Naive thymus-derived CD4-positive, alpha-beta T cell (primary cell): ENCODE measurements at places on chromosomes 11 and 22.

- H3K4me1 ChIP-seq: no peaks in the 10 kb centered on the region
- no peaks in the 10 kb centered on the region for H3K36me3 ChIP-seq
- no peak overlapping the region for H3K4me3 ChIP-seq
Observed at GRCh38 chr11:110866081-110866480, 153.8 kb upstream of the ARHGAP20 start.

GRCh38 chr11:33907421-33907820 lies 15.5 kb upstream of the LMO2 start:
- no peaks in the 10 kb centered on the region for H3K27me3 ChIP-seq
- no peak overlapping the region for H3K4me3 ChIP-seq
- H3K36me3 ChIP-seq: no peaks in the 10 kb centered on the region
- no peak for DNase-seq
- no peaks in the 10 kb centered on the region for H3K4me1 ChIP-seq

DNA sequence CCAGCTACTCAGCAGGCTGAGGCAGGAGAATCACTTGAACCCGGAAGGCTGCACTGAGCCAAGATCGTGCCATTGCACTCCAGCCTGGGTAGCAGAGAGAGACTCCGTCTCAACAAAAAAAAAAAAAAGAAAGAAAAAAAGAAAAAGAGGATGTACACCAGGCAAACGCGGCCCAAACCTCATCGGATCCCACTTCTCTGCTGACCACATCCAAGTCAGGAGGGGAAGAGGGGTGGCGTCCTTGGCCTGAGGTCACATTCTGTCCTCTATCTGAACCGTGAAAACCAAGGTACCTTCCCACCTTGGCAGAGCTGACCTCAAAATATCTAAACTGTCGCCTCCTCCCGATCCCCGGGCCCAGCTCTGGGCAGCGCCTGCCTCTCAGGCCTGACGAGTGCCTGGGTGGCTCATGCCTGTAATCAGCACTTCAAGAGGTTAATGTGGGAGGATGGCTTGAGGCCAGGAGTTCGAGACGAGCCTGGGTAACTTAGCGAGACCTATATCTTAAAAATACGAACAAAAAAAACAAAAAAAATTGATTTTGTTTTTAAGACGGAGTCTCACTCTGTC lies 25.1 kb downstream of the RGL4 start:
- peaks cover 12% of the 10 kb centered on the region for H3K4me1 ChIP-seq
- H3K4me3 ChIP-seq: peak overlapping the region; percentile 71
- peaks cover 9% of the 10 kb centered on the region for H3K36me3 ChIP-seq
- no peaks in the 10 kb centered on the region for H3K27me3 ChIP-seq

GRCh38 chr11:131889760-131890581 lies 519.6 kb downstream of the NTM start:
- H3K27me3 ChIP-seq: no peaks in the 10 kb centered on the region
- no peaks in the 10 kb centered on the region for H3K36me3 ChIP-seq
- H3K27ac ChIP-seq: no peak overlapping the region
- no peak for DNase-seq
- H3K4me3 ChIP-seq: no peak overlapping the region

DNA sequence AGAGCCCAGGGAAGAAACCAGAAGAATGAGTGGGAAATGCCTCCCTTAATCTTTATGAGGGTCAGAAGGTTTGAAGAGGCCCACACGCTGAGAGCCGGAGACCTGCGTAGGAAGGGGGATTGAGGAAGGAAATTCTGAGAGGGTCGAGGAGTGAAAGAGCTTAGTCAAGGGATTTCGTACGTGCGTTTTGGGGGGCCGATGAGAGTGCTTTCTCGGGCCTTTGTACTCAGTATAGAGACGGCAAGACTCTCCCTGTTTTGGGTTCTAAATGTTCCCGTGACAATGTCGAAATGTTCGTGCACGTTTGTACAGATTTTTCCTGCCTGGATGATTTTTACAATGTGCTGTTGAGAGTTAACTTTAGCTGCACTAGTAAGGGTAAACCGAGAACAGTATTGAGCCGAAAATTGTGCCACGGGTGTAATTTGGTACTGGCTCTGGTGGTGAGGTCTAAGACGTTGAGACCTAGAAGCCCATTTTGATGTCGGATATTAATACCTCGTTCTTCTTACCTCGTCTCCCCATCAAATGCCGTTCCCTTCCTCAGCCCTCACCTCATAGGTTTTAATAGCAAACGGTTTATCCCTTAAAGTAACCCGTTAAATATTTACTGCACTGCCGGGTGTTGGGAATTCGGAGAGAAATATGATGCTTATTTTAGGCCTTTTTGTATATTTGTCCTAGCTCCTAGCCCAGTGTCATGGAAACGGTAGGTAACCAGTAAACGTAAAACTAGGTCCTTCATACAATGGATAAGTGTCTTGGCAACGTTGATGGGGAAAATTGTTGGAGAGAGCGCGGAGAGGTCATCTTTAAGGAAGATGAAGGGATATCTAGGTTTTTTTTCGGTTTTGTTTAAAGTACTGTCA lies 734 bp downstream of the C11orf58 start:
- peak; percentile 31 for DNase-seq
- peak overlapping the region; percentile 98 for H3K27ac ChIP-seq
- H3K27me3 ChIP-seq: no peaks in the 10 kb centered on the region
- peak overlapping the region; percentile 92 for H3K4me3 ChIP-seq

DNA sequence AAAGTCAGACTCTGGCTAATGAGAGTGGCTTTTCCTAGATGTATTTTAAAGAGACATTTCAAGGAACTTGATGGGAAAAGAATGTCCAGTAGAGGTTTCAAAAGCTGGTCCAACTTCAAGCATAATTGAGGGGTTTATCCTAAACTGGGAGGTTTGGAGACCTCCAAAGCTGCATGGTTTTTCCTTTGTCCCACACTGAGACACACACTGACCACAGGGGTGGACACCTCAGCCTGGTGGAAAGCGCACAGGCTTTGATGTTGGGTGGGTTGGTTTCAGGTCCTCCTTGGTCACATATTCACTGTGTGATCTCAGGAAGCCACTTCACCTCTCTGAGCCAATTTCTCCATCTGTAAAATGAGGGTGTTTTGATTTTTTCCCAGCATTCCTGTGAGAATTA lies 4.0 kb downstream of the SPON1 start:
- peaks cover 10% of the 10 kb centered on the region for H3K4me1 ChIP-seq
- no peak overlapping the region for H3K4me3 ChIP-seq
- peaks cover 21% of the 10 kb centered on the region for H3K27me3 ChIP-seq
- H3K36me3 ChIP-seq: no peaks in the 10 kb centered on the region
- no peak overlapping the region for H3K27ac ChIP-seq
- no peak for DNase-seq
